ENCODE measurements at places on chromosomes 7 and 10. TPM values are rescaled to one million over a fixed set of nuclear protein-coding genes. Genes with fewer than 3 reads are reported as not detected.

The TUBAL3 gene
- not detected for total RNA-seq

The IFRD1 gene
- 61.4 TPM for total RNA-seq

The CPSF4 gene
- 44.9 TPM for total RNA-seq

The RELN gene
- total RNA-seq = 0.97 TPM

The SORCS3 gene
- total RNA-seq = not detected
